Suppressor macrophage treated with lipopolysaccharide for 4 hours (primary cell): ENCODE measurements at places on chromosomes 7 and 10.

DNA sequence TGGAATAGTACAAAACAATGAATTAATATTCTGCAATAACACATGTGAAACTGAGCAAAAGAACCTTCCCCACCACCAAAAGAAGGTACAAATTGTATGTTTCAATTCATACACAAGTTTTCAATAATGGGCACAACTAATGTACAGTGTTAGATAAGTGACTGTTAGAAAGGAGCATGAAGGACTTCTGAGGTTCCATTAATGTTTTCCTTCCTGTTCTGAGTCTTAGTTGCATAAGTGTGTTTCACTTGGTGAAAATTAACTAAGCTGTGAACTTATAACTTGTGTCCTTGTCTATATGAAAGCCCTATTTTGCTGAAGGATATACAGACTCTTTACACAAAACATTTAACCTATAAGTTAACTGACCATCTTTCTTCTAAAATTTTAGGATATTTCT, 8.2 kb downstream of the GSAP start:
- DNase-seq, result no peak

DNA sequence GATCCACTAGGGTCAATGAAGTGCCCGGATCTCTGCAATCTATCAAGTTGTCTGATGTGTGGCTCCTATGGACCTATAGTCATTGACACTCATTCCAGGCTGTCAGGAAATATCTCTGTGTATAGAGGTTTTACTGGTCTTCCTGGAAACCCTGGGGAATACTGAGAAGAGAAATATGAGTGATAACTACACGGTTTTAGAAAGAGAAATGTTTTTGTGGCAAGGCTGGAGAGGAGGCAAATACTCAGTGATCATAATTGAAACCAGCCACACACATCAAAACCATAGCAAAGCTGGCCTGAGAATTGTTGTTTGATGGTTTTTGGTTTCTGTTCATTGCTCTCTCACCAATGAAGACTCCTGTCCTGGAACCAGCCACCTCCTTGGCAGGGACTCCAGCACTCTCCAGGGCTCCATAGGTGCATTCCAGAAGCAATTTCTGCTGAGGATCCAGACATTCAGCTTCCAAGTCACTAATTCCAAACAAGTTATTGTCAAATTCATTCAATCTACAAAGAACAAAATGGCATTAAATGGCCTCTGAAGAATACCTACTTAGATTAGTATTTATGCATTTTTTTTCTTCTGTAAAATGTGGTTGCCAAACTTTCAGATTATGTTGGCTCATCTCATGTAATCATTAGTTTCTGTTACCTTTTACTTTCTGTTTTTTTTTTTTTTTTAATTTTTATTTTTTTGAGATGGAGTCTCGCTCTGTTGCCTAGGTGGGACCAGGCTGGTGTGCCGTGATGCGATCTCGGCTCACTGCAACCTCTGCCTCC, 108.6 kb upstream of the ABI1 start:
- DNase-seq, result no peak

GRCh38 chr10:118163217-118163616, 116.5 kb upstream of the RAB11FIP2 start:
- DNase-seq, result no peak

DNA sequence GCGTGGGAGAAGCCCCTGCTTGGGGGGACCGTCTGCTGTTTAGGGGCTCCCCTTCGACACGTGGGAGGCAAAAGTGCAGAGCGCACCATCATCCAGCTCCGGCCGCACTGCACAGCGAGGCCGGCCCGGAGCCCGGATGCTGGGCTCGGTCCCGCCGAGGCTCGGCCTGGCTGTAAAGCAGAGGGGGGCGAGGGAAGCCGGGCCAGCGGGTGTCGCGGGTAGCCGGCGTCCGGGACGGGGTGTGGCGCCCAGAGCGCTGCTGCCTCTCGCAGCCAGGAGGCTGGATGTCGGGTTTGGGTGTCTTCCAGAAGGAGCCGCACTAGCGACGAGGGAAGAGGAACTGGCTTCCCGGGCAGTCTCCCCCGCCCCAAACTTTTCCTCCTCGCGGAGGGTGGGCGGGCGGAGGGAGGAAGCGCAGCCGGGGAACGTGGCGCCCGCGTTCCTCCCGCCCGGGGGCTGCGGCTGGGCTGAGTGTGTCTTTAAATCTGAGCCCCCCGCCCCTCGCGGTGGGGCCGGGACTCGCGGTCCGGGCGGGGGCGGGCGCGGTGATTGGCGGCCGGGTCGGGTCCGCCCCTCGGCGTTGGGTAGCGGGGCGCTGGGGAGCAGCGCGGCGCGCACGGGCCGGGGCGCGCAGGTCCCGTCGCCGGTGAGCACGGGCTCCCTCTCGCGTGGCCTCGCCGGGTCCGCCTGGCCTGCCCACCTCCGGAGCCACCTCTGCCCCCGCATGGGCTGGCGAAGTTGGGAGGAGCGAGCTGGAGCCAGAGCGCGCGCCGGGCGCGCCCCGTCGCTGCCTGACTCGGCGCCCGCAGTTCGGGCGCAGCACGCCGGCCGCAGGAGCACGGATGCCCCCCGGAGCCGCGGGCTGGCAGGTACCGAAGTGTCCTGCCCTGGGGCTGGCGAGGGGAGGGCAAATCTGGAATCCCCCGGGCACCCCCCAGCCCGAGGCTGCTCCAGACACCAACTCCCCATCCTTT, at the start of gene PALD1:
TSS of gene PALD1 (plus strand) at position 577 of the 974 bp plus-strand sequence. CDS start 47,185 bp downstream, outside the sequence.
- DNase-seq, result peak; percentile 63

- DNase-seq, result no peak
Observed at GRCh38 chr7:35905555-35905954, 104.7 kb downstream of the SEPTIN7 start.

DNA sequence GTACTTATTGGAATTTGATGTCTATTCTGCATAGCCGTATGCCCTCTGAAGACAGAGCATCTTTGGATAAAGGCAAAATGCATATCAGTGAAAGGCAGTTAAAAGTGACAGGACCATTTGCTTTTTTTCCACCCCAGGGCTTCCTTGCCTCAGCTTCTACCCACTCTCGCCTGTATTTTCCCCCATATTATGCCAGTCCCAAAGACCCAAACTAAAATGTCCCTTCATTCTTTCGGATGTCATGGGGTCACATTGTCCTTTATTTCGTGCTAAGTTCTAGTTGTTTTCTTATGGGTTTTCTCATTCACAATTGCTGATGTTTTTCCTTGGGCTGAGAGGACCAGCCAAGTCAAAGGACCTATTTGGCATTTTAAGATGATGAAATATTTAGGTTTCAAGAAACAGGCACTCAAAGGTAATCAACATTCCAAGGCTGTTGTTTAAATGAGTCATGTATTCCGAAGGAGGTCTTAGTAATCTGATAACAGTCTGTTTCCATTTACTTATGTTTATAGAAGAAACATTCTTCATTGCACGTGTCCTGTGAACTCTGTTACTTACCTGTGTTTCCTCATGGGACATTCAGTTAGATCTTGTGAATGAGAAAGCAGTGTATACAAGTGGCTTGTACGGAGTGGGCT, 74.1 kb downstream of the DNAH11 start:
- DNase-seq, result no peak

GRCh38 chr7:123666492-123666891, 10.8 kb downstream of the LMOD2 start:
- no peak for DNase-seq
